CD8-positive, alpha-beta memory T cell (primary cell): ENCODE measurements at places on chromosomes 11 and 22. TPM values are rescaled to one million over a fixed set of nuclear protein-coding genes. Genes with fewer than 3 reads are reported as not detected.

The SLC22A8 gene
- total RNA-seq = not detected

The ELF5 gene
- total RNA-seq = not detected

The APOBEC3F gene
- 30.1 TPM for total RNA-seq

DNA sequence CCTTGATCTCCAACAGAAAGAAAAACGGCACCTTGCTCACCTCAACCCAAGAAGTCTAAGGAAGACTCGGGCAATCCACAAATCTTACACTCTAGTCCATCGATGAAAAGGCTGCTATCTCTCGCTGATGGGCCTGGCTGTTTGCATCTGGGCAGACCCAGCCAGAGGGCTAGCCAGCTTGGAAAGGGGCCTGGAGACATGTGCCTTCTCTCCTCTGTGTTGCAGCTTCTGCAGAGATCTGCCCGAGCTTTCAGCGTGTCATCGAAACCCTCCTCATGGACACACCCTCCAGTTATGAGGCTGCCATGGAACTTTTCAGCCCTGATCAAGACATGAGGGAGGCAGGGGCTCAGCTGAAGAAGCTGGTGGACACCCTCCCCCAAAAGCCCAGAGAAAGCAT is 3.2 kb downstream of the SCGB1A1 start:
- no peak overlapping the region for H3K4me3 ChIP-seq
- no peaks in the 10 kb centered on the region for H3K36me3 ChIP-seq
- no peak overlapping the region for H3K27ac ChIP-seq
- no peak for DNase-seq
- no peaks in the 10 kb centered on the region for H3K27me3 ChIP-seq
- peaks cover 10% of the 10 kb centered on the region for H3K4me1 ChIP-seq

The SOX6 gene
- total RNA-seq = not detected

GRCh38 chr11:64032050-64032449 is 3.7 kb upstream of the FLRT1 start:
- H3K4me1 ChIP-seq = no peaks in the 10 kb centered on the region
- DNase-seq = no peak

GRCh38 chr22:43337946-43338345 is 5.2 kb downstream of the SCUBE1 start:
- DNase-seq = no peak
- H3K27ac ChIP-seq = no peak overlapping the region
- no peaks in the 10 kb centered on the region for H3K4me1 ChIP-seq
- peaks cover 8% of the 10 kb centered on the region for H3K27me3 ChIP-seq
- H3K36me3 ChIP-seq = no peaks in the 10 kb centered on the region

GRCh38 chr11:12901874-12902481 is 107.1 kb upstream of the RASSF10 start:
- DNase-seq = no peak
- no peak overlapping the region for H3K4me3 ChIP-seq
- no peak overlapping the region for H3K27ac ChIP-seq
- no peaks in the 10 kb centered on the region for H3K27me3 ChIP-seq
- no peaks in the 10 kb centered on the region for H3K4me1 ChIP-seq
- H3K36me3 ChIP-seq = no peaks in the 10 kb centered on the region

The H19 gene
- not detected for total RNA-seq

- no peak overlapping the region for H3K4me3 ChIP-seq
- no peaks in the 10 kb centered on the region for H3K36me3 ChIP-seq
- H3K27me3 ChIP-seq = no peaks in the 10 kb centered on the region
- no peaks in the 10 kb centered on the region for H3K4me1 ChIP-seq
- H3K27ac ChIP-seq = no peak overlapping the region
Measured at GRCh38 chr11:70836071-70836470, 416.3 kb downstream of the SHANK2 start.

GRCh38 chr11:125429807-125430678 is 66.0 kb downstream of the FEZ1 start:
- no peaks in the 10 kb centered on the region for H3K27me3 ChIP-seq
- no peak overlapping the region for H3K4me3 ChIP-seq
- H3K27ac ChIP-seq = no peak overlapping the region

The CHKB gene
- 72.1 TPM for total RNA-seq
